ENCODE measurements at places on chromosomes 4 and X.

- DNase-seq = no peak
Measured at GRCh38 chrX:4182408-4182806, 469.0 kb upstream of the PRKX start.

- no peak for DNase-seq
Measured at GRCh38 chr4:13483768-13484121, 395 bp downstream of the RAB28 start.

GRCh38 chrX:21412883-21413282 is 38.7 kb downstream of the CNKSR2 start:
- no peak for DNase-seq

DNA sequence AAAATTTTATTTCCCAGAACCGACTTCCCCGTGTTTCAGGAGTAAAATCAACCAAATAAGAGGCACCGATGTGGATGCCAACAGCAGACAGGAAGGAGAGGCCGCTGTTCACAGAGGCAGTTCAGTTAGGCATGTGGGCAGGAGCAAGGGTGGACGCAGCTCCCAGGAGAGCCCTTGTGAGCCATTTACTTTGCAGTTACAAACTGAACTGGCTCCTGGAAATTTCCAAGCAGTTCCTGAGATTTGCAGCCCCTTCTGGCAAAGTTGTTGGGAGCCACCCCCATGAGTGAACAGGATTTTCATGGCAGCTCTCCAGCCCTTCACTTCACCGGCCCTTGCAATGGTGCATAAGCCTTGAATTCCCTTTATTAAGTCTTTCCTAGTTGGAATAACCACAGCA is 189.1 kb downstream of the AFAP1 start:
- no peak for DNase-seq

DNA sequence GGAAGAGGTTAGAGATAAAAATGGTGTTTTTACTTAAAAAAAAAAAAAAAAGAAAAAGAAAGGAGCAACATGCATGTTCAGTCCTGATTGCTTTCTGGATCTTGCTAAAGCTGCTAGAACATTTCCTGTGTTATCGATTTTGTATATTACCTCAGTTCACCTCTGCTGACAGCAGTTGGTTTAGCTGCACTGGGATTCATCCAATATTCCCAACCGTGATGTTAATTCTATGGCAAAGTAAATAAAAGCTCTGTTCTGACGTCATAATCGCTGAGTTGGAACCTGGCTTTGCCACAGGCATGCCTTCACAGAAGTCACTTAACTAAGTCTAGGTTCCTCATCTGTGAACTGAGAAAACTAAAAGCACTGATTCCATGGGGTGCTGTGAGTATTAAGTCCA is 90.7 kb upstream of the SORBS2 start:
- DNase-seq = no peak

- DNase-seq = no peak
Measured at GRCh38 chrX:76520273-76521054, 93.0 kb downstream of the MAGEE1 start.

DNA sequence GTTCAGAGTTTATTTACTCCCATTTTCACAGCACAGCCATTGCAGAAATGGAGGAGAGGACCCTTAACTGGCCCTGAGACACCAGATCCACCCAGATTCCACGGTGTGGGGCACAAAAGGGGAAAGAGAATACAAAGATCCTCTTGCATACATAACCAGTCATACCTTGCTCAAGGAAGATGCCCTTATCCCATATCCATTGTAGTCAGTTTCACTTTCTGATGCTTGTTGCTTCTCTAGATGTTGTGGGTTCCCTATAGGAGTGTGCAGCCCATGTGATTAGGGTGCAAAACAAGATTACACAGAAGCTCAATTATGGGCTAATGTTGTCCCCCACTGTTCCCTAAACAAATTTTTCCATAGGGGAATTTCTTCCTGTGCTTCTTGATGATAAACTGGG is 1309.0 kb upstream of the PABPC4L start:
- no peak for DNase-seq

DNA sequence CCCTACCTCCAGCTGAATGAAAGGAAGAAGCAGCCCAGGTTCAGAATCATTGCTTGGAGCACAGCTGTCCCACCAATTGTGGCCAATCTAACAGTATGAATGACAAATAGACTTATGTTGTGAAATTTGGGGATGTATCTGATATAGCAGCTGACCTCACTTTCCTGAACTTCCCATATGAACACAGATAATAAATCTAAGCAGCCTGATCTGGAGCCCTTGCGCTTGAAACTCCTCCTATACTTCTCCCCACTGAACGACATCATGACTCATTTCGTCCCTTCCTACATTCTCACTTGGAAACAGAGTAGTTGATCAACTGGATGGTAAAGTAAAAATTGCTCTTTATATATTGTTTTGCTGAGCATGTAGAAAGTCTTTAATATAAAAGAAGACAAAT is 24.2 kb upstream of the AMELX start:
- DNase-seq = no peak

DNA sequence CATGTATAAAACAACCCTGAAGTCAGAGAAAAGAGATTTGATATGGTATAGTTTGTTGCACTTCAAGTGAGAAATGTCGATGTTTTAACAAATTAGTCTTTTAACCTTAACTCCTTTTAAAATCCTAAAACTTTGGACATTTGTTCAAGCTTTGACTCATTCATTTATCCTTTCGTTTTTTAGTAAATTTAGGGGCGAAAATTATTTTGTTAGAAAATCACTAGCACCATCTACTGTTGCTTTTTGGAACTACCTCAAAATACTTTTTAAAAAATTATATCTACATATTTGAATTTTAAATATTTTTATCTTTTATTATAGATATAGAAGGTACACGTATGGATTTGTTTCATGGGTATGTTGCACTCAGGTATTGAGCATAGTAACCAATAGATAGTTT is 165.1 kb upstream of the POF1B start:
- DNase-seq = peak; percentile 1

DNA sequence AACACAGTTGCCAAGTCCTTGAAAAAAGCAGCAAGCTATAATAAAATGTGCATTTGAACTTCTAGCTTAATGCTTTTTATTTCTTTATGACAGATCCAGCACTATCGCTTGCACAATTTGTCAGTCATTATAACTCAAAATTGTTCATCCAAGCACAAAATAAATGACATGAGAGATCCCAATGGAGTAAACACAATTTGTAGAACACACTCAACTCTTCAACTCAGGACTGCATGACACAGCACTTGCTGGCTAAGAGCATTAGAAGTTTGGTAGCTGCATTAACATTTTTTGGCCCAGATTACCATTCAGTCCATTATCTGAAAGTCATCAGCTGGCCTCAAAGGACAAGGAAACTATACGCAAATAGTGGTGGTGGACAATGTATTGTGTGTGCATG is 530.1 kb downstream of the INPP4B start:
- no peak for DNase-seq

DNA sequence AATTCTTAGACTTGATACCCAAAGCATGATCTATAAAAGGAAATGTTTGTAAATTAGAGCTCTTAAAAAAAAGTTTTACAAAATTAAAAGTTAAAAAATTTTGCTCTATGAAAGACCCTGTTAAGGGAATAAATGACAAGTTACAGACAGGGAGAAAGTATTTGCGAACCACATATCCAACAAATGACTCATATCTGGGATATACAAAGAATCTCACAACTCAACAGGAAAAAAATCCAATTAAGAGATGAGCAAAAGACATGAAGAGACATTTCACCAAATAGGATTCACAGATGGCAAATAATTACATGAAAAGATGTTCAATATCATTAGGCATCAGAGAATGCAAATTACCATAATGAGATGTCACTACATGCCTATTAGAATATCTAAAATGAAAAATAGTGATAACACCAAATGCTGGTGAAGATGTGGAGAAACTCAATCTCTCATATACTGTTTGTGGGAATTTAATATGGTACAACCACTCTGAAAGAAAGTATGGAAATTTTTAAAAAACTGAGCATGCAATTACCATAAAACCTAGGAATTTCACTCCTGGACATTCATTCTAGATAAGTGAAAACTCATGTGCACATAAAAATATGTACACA is 100.8 kb upstream of the EOLA2 start:
- no peak for DNase-seq

DNA sequence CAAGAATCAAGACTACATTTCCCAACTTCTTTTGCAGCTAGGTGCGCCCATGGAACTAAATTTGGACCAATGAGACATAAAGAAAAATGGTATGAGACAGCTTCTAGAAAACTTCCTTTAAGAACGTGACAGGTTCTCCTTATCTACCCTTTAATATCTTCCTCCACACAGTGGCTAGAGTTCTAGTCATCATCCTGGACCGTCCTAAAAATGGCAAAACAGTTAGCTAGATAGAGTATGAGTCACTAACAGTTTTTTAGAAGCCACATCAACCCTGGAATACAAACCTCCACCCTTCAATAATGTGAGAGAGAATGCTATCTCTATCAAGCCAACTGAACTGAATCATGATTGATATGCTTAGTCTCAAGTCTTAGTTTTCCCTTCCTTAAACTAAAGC is 267.9 kb upstream of the SLC7A11 start:
- no peak for DNase-seq

GRCh38 chrX:2488621-2489285 is 12.0 kb downstream of the DHRSX start:
- DNase-seq = no peak

DNA sequence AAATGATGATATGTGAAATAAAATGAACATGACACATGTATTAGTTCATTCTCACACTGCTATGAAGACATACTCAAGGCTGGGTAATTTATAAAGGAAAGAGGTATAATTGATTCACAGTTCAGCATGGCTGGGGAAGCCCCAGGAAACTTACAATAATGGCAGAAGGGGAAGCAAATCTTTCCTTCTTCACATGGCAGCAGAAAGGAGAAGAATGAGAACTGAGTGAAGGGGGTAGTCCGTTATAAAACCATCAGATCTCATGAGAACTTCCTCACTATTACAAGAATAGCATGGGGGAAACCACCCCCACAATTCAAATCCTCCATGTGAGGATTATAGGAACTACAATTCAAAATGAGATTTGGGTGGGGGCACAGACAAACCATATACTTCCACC is 243.9 kb upstream of the GYPA start:
- no peak for DNase-seq

GRCh38 chr4:40388239-40388638 is 53.1 kb downstream of the CHRNA9 start:
- peak; percentile 26 for DNase-seq

GRCh38 chr4:107292979-107293378 is 256.9 kb upstream of the DKK2 start:
- no peak for DNase-seq

All from hematopoietic multipotent progenitor cell treated with erythropoietin and hydrocortisone succinate and interleukin-3 and kit ligand, for 6 days (in vitro differentiated cells).